Umbilical cord (tissue), 2 donors: ENCODE measurements at places on chromosomes 11 and 22.

DNA sequence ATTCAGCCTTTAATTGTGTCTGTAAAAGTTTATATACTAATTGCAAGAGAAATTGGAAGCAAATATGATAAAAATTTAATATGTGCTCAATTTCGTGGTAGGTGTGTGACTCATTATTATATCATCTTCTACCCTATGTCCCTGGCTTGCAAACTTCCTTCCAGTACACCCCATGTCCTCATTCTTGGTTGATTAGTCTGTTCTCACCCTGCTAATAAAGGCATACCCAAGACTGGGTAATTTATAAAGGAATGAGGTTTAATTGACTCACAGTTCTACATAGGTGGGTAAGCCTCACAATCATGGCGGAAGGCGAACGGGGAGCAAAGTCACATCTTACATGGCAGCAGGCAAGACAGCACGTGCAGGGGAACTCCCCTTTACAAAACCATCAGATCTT lies 11.9 kb downstream of the MRGPRX3 start:
- no peak for DNase-seq

GRCh38 chr11:1572197-1573076 lies at the start of gene DUSP8:
Gene DUSP8, minus strand, starts transcription at chr11:1572271. Its CDS starts 6,445 bp downstream, at chr11:1565826.
- DNase-seq, result peak; percentile 78

GRCh38 chr11:96235751-96236150 lies 107.2 kb downstream of the MAML2 start:
- peak; percentile 79 for DNase-seq

- DNase-seq, result peak; percentile 61
Measured at GRCh38 chr22:46122511-46122971, 27.8 kb upstream of the PPARA start.

GRCh38 chr11:86747801-86748200 lies 52.5 kb upstream of the PRSS23 start:
- DNase-seq, result no peak

- DNase-seq, result no peak
Measured at GRCh38 chr22:43467216-43467940, 55.6 kb downstream of the MPPED1 start.

DNA sequence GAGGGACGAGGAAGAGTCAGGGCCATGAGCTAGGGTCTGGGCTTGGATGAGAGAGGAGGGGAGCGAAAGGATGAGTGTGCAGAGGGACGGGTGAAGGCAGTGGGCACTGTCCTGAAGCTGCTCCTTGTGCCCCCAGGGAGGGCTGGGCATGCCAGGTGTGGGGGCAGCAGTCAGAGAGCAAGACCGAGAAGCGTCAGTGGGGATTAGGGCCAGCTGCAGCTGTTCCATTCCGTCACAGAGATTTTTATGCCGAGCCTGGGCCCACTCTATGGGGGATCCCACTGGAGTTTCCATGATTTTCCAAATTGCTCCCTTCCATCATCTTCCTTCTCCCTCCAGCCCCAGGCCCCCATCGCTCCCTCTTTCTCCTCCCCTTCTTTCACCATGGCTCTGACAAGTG lies 93.2 kb downstream of the NECTIN1 start:
- no peak for DNase-seq

DNA sequence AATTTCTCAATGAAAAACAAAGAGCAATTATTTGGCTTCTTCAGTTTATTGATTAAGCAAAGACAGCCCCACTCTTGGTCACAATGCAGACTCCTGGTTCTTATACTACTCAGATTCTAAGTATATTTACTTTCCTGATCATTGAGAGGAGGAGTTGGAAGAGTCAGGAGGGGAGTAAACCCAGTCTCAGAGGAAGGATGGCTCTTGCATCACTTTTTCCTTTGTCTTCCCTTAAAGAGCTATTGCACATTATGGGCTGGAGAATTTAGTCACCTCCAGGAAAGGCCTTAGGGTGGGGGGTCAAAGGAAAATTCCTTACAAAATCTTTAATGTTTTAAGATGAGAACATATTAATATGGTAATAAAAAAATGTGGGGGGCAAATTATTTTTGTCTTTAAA lies 8.1 kb downstream of the SLC17A6 start:
- DNase-seq, result no peak

GRCh38 chr11:76668362-76669155 lies 2.0 kb downstream of the LRRC32 start:
- DNase-seq, result no peak

DNA sequence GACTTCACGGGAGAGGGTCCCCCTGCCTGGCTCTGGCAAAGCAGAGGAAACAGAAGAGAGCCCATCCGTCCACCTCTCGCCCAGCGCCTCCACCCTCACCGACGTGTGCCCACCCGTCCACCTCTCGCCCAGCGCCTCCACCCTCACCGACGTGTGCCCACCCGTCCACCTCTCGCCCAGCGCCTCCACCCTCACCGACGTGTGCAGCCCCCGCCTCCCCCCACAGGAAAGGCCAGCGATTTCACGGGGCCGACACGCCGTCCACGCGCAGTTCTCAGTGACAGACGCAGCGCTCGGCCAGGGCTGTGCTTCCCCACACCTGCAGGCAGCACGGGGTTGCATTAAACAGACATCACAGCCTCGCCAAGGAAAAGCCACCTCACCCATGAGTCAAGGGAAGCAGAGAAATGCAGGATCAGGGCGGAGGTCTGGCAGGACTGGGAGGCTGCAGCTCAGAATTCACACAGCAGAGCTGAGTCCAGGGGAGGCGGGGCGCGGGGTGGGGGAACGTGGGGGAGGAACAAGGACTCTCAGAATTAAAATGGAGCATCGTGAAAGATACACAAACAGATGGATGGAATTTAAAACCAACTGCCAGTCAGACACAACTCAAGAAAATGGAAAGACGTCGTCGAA lies 377.7 kb downstream of the BRD1 start:
- DNase-seq, result peak; percentile 87

- no peak for DNase-seq
Measured at GRCh38 chr11:29755474-29755873, 261.4 kb downstream of the KCNA4 start.

GRCh38 chr11:61129639-61130523 lies 27.6 kb downstream of the CD5 start:
- peak; percentile 89 for DNase-seq

DNA sequence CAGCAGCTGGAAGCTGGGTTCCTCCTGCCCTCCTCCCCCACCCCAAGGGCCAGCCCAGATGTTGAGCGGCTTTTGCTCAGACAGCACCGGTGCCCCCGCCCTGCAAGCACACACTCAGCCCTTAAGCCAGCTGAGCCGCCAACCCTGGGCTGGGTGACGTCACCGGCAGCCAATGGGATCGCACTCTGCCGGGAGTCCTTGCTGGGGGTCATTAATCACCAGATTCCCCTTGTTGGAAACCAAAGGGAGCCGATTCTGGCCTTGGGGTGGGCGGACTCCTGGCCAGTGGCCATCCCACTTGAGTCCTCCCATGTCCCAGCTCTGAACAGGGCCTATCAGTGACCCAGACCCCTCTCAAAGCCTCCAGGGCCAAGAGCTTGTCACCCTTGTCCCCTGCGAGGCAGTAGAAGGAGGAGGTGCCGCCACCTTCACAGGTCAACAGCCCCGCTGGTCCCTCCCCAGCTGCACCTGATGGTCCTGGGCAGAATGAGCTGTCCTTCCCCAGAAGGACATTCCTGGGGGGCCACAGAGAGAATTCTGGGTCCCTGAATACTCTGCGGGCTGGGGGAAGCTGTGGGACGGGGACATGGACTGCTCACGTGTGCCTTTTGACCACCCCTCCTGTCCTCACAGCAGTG lies 7.4 kb downstream of the DUSP8 start:
- peak; percentile 88 for DNase-seq

DNA sequence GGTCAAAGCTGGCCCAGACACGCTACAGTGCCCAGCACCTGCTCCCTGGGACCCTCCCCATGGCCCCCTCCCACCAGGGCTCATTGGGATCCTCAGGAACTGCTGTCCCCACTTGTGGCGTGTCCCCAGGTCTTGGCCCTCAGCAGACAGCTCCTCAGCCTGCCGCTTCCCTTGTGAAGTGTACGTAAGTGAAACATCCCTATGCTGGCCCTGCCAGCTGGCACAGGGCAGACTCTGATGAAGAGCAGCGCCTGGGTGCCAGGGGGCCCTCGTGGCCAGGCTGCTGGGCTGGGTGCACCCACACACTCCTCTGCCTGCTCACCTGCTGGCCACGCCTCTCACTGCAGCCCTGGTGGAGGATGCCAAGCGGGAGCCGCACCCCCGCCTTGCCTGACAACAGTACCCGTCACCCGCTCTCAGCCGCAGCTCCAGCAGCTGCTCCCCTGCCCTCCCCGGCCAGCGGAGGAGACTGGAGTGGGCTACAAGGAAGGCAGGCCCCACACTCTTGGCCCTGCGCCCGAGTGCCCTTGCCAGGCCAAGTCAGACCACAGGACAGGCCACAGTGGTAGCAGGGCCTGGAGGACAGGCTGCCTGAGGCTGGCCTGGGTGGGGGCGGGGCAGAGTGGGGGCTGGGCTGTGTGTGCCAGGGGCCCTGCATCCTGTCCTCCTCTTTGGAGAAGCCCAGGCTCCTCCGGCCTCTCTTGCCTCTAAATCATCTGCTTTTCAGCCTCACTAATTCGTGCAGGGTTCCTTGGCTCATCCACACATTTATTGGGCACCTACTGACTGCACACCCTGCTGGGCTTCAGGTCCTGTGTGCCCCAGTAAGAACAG lies 39.5 kb downstream of the IGF2 start:
- DNase-seq, result no peak

DNA sequence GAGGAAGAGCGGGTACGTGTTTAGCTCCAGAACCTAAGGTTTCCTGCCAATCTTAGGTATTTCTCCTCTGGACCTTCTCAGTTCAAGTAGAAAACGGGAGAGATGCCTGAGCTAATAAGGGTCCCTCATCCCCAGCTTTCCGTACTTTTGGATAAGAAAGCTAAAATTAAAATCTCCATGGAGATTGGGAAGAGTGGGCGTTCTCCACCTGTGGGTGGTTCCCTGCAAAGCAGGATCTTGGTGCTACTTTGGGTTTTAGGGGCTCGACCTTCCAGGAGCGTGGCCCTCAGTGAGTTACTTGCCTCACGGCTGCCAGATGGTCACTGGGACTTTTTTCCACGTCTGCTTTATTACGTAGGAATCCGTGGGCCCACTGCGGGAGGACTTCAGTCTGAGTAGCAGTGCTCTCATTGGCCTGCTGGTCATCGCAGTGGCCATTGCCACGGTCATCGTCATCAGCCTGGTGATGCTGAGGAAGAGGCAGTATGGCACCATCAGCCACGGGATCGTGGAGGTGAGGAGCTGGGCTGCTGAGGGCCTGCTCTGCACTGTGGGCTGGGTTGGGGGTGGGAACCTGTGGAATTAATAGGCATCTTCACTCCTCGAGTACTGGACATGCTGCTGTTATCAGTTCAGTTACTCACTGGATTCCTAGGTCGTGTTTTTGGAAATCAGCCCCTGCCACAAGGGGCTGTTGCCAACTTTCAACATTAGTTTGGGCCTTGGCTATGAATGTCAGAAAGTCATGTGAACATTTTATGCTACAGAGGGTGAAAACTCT lies 17.8 kb upstream of the ST14 start:
- DNase-seq, result no peak

GRCh38 chr11:125554038-125554437 lies 15.2 kb upstream of the EI24 start:
- DNase-seq, result no peak

DNA sequence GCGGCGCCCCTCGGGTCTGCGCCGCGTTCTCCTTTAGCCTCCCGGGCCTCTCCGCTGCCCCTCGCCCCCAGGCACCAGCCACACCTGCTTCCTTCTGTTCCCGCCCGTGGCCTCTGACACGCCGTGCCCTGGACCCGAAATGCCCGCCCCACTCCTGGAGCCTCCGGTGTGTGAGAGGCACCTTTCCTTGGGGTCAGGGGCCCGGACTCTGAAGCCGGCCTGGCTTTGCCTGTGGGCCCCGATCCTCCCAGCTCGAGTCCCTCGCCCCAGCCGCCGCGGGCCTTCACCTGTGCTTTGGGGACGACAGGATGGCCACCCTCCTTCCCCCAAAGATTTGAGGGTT lies 661 bp upstream of the CDPF1 start:
- no peak for DNase-seq

DNA sequence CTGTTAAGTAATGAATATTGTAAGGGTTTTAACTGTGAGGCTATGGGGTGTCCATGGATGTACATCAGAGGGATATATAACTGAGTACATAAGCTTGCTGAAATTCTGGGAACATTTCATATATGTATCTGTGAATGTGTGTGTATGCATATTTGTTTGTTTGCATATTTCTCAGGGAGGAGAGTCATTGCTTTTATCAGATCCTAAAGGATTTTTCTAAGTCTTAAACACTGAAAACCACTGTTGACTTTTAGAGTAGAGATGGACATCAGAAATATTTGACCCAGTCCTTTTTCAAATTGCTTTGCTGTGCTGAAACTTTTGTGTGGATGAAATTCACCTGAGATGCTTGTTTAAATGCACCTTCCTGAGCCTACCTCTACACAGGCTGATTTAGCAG lies 410.6 kb downstream of the METTL15 start:
- no peak for DNase-seq

DNA sequence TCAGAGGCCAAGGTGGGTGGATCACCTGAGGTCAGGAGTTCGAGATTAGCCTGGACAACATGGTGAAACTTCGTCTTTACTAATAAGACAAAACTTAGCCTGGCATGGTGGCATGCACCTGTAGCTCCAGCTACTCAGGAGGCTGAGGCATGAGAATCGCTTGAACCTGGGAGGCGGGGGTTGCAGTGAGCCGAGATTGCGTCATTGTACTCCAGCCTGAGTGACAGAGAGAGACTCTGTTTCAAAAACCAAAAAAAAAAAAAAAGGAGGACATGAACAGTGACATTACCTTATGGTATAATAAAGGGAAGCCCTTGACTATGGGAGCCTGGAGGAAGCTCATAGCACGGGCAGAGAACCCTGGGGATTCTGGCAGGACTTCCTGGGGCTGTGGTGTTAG lies 16.5 kb upstream of the PLEKHB1 start:
- no peak for DNase-seq

DNA sequence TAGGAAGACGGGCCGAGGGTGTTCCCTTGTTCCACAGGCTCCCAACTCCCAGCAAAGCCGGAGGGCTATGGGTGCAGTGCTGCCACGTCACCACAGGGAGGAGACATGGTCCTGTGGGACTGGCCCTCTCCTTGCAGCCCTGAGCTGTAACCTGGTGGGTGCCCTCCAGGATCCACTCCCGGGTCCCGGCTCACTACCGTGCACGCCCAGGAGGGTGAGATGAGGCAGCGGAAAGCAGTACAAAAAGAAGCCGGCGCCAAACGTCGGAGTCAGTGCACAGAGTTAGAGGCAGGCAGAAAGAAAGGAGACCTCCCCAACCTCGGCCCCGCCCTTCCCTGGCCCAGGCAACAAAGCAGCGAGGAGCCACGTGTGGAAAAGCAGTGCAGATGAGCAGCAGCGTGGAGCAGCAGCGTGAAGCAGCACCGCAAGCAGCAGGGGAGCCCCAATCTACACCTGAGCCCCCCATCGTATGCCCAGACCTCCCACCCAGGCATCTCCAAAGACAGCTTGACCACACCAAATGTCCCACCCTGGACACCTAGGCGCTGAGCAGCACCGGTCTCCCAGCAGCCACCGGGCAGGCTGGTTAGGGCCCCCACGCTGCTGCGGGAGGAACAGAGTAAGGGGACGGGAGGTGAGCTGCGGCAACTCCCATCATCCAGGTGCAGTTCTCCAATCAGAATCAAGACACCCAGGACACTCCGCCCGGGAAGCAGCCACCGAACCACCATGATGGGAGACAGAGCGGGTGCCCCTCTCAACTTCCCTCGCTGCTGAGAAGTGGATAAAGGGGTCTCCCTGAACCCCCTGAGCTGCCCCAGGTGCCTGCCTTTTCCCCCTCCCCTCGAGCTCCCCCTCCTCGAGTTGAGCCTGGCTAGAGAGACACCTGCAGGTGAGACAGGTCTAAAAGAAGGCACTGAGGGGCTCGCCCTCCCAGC lies 28.8 kb downstream of the IGSF9B start:
- peak; percentile 40 for DNase-seq
